ENCODE measurements at places on chromosomes 13 and 19.

GRCh38 chr19:17338433-17339078, 1.2 kb downstream of the GTPBP3 start:
- no peak for DNase-seq

GRCh38 chr13:50401049-50401505, 385.8 kb downstream of the KCNRG start:
- no peak for DNase-seq

DNA sequence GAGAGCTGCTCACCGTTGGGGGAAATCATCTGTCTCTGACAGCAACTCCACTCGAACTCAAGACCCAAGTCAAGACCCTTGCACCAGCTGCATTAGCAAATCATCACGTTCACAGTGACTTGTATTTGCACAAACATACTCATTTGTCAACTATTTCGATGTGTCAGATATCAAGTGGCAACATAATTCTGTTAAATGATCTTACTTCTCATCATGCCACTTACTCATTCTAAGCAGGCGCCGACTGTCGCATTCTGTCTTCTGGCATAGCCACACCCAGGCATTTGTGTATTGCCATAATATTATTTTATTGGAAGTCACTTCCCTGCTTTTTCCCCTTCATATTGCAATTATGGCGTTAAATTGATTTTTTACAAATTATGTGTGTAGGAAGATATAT, 23.0 kb upstream of the ATP1A3 start:
- no peak for DNase-seq

- no peak for DNase-seq
Observed at GRCh38 chr13:73656863-73657262, 477.3 kb downstream of the KLF12 start.

GRCh38 chr19:49904136-49904535, 7.4 kb upstream of the IL4I1 start:
- DNase-seq, result no peak
